ENCODE measurements at places on chromosomes 7 and 10. TPM values are rescaled to one million over a fixed set of nuclear protein-coding genes. Genes with fewer than 3 reads are reported as not detected.

DNA sequence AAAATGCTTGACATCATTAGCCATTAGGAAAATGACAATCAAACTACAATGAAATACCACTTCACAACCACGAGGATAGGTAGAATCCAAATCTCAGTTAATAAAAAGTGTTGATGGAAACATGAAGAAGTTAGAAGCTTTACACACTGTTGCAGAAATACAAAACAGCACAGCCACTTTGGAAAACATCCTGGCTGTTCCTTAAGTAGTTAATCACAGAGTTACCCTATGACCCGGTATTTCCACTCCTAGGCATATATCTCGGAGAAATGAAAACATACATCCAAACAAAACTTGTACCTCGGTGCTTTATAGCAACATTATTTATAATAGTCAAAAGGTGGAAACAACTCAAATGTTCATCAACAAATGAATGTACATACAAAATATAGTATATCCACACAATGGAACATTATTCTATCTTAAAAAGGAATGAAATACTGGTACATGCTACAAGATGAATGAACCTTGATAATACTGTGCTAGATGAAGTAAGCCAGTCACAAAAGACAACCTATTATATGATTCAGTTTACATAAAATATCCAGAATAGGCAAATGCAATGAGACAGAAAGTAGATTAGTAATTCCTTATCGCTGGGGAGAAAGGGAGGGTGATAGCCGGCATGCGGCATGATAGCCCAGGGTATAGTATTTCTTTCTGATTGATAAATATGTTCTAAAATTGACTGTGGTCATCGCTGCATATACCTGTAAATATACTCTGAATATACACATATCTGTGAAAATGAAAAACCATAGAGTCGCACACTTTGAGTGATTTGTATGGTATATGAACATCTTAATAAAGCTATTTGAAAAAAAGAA, 1.9 kb downstream of the VWDE start:
- no peaks in the 10 kb centered on the region for H3K36me3 ChIP-seq
- H3K27me3 ChIP-seq = no peaks in the 10 kb centered on the region
- no peak for DNase-seq
- peak overlapping the region; percentile 42 for H3K4me3 ChIP-seq

GRCh38 chr10:122164023-122164601, 107.0 kb upstream of the BTBD16 start:
- DNase-seq = peak; percentile 15
- H3K36me3 ChIP-seq = no peaks in the 10 kb centered on the region
- peak overlapping the region; percentile 39 for H3K4me3 ChIP-seq

- H3K36me3 ChIP-seq = no peaks in the 10 kb centered on the region
- no peak overlapping the region for H3K27ac ChIP-seq
- no peaks in the 10 kb centered on the region for H3K4me1 ChIP-seq
- DNase-seq = no peak
These were observed 242.8 kb downstream of the KLF6 start for GRCh38 chr10:3542185-3542611.

DNA sequence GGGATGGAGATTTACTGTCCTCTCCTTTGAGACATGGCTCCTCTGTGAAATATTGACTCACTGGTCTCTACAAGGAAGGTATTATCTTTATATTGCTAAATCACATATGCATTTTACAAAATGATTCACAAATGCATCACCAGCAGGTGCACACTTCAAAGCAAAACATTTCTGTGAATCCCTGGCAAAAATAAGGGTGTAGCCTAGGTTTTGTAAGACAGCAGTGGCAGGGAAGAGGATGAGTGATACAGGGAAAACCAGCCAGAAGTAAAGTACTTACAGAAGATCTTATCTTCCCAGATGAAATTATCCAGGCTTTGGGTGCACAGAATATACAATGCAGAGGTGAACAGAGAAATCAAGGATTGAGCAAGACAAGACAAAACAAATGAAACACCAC, 1094.6 kb downstream of the GATA3 start:
- H3K36me3 ChIP-seq = no peaks in the 10 kb centered on the region
- H3K27ac ChIP-seq = no peak overlapping the region
- H3K4me1 ChIP-seq = peaks cover 6% of the 10 kb centered on the region
- H3K4me3 ChIP-seq = no peak overlapping the region
- peaks cover 7% of the 10 kb centered on the region for H3K27me3 ChIP-seq

GRCh38 chr10:71178880-71179279, 33.5 kb upstream of the UNC5B start:
- no peaks in the 10 kb centered on the region for H3K27me3 ChIP-seq
- no peaks in the 10 kb centered on the region for H3K36me3 ChIP-seq
- H3K4me3 ChIP-seq = no peak overlapping the region

Gene LRIT1
- not detected for total RNA-seq

Gene RUFY2
- total RNA-seq = 10.2 TPM

Data from cardiac muscle cell (in vitro differentiated cells and primary cell).